Immature natural killer cell (primary cell): ENCODE measurements at places on chromosomes 1 and 21.

DNA sequence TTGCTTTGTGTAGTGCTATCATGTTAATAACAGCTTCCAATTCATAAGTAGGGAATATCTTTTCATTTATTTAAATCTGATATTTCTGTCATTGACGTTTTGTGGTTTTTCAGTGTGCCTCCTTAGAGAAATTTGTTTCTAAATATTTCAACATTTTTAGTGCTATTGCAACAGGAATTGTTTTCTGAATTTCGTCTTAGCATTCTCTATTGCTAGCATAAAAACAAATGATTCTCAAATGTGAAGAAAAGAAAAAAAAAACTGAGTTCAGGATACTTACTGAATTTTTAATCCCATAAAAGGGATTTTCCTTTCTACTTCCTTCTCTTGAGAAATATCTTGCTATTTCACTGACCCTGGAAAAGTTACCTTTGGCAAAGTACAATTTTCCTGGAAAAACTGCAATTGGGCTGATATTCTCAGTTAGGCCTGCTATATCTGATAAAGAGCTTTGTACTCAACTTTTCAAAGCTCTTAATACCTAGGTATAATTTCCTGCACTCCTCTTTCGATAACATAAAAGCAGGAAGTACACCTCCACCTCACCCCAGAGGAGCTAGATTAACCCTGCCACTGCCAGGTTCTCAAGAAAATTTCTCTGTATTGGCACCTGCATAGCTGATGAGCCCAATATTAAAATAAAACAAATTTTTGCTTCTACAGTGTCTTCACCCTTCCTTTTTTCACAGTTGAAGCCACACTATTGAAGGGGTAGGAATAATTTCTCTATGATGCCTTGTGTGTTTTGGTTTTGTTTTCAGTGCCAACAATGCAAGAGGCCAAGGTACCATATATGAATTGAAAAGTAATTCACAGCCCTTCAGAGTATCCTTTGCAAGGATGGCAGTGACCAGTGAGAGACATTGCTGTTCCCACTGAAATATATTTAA lies 35.6 kb downstream of the PTPN14 start:
- no peak for DNase-seq

DNA sequence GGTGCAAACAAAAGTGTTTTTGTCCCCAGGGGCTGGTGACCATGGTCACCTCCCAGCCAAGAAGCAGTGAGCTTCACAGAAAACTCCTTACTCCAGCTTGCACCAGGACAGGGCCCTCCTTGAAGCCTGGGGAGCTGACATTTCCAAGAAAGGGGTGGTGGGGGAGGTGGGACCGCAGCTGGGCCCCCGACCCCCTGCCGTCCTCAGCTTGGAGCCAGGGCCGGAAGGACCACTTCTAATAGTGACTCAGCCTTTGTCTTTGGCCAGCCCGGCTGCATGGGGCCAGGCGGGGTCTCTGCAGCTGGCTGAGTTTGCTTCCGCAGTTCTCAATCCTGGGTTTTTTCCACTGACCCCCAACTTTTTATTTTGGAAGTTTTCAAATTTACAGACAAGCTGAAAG lies 136.5 kb upstream of the POU3F1 start:
- no peak for DNase-seq

GRCh38 chr1:77026135-77026534 lies 158.9 kb downstream of the ST6GALNAC5 start:
- no peak for DNase-seq

DNA sequence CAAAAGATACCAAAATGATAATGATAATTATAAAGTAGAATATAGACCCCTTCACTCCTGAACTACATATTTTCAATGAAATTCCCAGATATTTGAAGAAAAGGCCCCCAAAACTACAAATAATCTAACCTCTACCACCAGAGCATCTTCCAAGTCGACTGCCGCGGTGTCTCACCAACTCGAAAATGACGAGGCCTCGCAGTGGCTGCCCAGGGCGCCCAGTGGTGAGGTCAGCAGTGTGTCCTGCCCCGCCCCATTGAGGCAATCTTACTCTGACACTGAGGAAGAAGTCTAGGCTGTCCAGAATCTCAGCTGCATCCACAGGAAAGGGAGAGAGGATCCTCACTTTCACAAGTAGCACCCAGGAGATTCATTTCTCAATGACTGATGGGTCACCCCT lies 5.2 kb downstream of the DUSP10 start:
- no peak for DNase-seq

DNA sequence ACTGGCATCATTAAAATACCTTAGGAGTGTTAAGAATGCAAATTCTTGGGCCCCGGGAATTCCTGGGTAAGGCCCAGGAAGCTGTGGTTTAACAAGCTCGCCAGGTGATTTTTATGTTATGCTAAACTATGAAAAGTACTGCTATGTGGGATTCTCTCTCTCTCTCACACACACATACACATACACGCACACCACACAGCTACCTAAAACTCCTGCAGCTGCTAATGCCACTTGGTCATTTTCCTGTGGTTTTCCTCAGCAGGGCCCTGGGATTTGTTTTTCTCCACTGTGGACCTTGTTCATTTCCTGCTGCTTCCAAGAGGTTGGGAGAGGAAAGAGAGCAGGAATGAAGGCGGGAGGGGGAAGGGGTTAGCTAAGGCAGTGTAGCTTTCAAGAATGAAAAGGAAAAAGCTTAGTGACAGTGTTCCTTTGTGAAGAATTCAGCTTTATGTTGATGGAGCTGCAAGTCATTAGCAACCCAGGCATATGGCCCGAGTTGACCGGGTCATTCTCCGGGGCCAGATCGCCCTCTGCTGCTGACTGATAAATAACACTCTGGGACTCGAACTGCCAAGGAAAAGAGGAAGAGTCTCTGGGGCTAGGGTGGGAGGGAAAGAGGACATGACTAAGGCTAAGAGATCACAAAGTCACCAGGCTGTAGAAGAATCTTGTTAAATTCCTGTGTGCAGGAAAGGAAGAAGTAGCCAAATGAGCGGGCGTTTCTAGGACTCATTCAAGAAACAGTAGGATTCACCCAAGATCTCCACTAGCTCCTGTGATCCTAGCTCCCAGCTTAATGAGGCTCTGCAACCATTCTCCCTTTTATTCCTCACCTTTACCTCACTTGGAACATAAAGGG lies 30.5 kb upstream of the LRIG2 start:
- peak; percentile 21 for DNase-seq

GRCh38 chr1:168513656-168514404 lies 30.0 kb downstream of the XCL2 start:
- DNase-seq = no peak

DNA sequence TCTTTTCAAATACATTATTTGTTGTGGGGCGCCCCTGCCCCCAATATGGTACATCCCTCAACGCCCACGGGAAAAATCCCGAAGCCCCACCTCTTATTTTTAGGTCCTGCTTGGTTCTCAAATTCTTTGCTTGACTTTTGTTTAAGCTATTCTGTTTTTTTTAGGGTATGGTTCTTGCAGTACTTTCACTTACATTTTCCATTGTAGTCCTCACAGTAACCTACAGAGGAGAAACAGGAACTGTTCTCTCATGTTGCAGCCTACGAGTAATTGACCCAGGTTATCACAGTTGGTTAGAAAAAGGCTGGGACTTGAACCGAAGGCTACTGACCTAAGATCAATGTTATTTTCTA lies 697 bp upstream of the C21orf91 start:
- no peak for DNase-seq

- DNase-seq = no peak
Measured at GRCh38 chr1:205943245-205943644, at the start of gene SLC26A9. SLC26A9 (minus strand) TSS chr1:205943456; CDS start chr1:205935820, 7,636 bp downstream.
